ENCODE measurements at places on chromosomes 3 and 15. TPM values are rescaled to one million over a fixed set of nuclear protein-coding genes. Genes with fewer than 3 reads are reported as not detected.

PEX5L gene
- total RNA-seq = not detected

GPD1L gene
- total RNA-seq = 5.4 TPM

PLA1A gene
- 1.4 TPM for total RNA-seq

CHRNA5 gene
- 21.7 TPM for total RNA-seq

EFL1 gene
- 25.6 TPM for total RNA-seq

DNA sequence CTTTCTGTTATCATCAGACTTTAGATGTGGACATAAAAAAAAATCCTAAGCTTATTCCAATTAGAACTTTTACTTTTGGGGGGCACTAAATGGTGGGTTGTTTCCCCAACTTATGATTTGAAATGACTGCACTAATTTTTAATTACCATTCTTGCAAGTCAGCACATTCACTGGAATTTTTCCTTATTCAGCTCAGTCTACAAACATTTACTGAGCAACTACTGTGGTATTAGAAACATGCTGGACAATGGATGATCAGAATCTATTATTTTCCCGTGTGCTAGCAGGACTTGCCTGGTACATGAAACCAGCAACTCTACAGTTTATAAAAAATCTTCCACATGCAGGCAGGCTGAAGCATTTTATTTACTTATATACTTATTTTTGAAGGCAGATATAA is 273.6 kb downstream of the FOXP1 start:
- no peak for DNase-seq

DNA sequence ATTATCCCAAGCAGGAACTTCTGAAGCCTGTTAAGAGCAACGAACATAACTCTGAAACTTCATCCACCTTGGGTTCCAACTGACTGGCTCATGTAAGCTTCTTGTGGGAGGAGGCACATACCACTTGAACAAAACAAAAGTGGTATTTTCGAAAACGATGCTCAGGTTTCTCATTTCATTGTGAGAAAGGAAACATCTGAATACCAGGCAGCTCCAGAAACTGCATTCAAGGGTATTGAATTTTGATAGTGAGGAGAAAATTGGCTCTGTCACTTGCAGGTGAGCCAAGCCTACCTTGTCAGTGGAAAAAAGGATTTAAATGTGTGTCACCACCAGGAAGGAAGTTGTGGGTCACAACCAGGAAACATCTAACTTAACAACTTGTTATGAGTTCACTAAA is 218.1 kb upstream of the SATB1 start:
- DNase-seq = no peak

GRCh38 chr3:77042882-77043281 is 3.0 kb downstream of the ROBO2 start:
- peak; percentile 37 for DNase-seq

GRCh38 chr15:86865920-86866319 is 786.2 kb downstream of the AGBL1 start:
- no peak for DNase-seq

Data from SJCRH30 (cell line).